ENCODE measurements at places on chromosomes 2 and 18.

GRCh38 chr2:5319493-5319892 lies 372.7 kb upstream of the SOX11 start:
- DNase-seq, result no peak

DNA sequence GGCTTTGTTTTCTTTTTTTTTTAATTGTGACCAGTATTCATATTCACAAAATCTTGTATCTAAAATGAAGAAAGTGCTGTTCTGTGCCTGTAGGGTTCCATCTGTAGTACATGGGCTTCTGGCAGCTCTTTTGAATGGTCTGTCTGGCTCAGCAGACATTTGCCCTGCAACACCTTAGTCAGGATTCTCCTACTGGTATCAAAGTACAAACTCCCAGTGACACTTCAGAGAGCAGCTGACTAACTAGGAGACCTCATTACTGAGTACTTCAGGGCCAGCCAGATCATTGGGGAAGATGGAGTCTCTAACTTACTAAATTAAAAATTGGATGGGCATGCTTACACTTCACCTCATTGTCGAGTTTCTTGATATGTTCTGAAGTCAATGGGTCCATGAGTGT lies 39.7 kb downstream of the GRHL1 start:
- no peak for DNase-seq

DNA sequence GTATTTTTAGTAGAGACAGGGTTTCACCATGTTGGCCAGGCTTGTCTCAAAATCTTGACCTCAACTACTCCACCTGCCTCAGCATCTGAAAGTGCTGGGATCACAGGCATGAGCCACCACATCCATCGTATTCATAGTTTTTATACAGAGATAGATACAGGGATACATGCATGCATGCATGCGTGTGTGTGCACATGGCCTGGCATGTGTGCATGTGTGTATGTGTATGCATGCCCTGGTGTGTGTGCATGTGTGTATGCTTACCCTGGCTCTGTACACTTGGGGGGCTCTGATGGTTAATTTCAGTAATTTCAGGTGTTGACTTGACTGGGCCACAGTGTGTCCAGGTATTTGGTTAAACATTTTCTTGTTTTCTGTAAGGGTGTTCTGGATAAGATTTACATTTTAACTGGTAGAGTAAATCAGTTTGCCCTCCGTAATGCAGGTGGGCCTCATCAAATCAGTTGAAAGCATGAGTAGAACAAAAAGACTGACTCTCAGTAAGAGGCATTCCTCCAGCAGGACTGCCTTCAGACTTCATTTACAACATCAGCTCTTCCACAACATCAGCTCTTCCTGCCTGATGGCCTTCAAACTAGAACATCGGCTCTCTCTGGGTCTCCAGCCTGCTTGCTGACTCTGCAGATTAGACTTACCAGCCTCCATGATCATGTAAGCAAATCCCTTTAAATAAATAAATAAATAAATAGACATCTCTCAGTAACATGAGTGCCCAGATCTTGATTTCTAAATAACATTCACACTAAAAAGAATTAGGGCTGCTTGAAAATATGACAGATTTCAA lies 30.8 kb downstream of the SESTD1 start:
- no peak for DNase-seq

DNA sequence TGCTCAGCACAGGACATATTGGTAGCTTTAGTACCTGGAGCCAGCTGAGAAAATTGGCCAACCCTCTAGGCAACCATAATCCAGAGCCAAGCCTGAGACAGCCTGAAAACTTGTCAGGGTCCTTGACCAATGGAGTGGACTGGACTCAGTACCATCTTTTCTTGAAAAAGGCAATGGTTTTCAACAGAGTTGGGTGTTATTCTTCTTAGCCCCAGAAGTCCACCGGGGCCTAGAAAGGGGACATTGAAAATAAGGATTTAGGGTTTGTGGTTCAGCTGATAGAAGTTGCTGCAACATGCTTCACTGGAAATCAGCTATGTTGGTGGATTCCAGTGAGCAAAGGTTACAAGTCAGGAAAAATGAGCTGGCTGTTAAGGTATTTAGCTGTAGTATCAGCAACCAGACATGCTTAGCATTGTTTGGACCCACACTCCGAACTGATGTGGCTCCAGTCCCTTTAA lies 22.1 kb upstream of the CNOT11 start:
- no peak for DNase-seq

DNA sequence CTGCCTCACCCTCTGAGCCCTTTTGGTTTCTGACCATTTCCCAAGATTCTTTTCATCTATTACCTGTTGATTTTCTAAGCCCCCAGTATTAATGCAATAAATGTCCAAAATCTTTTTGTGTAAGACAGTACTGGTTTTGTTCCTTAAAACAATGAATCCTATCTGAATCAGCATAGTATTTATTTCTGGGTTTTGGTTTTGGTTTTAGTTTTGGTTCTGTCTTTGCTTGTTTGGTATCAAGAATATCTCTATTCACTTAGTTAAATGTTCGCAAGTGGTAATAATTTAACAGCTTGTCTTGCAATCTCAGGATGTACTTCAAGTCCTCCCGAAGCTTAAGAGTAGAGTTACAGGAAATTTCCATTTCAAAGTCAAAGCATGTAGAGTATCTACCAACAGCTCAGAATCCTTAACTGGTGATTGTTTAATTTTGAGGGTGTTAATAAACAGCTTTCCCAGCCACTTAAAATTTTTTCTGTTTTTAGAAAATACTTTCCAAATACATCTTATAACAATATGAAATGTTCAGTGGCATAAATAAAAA lies 67.7 kb upstream of the NEDD4L start:
- DNase-seq, result no peak

- DNase-seq, result no peak
Observed at GRCh38 chr2:190469771-190470170, 61.6 kb downstream of the MFSD6 start.

DNA sequence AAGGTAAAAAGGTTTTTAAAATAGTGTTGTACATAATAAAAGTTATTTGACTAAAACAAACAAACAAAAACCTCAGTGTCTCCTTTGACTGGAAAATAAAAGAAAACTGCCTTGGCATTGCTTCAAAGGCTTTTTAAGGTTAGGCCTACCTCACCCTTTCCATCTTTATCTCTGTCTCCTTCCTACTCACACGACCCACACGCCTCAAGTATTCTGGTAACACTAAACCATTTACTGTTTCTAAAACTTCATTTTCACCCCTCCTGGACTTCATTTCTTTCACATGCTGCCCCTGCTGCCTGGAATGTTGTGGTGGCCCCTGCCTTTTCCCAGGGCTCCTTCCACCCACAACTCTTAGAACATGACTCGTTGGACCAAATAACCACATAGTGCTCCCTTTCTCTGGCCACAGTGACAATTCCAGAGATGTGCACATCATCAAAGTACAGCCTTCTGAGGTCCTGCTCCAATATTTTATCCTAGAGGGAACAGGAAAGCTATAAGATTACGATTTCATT lies 54.0 kb downstream of the ERBB4 start:
- peak; percentile 10 for DNase-seq

DNA sequence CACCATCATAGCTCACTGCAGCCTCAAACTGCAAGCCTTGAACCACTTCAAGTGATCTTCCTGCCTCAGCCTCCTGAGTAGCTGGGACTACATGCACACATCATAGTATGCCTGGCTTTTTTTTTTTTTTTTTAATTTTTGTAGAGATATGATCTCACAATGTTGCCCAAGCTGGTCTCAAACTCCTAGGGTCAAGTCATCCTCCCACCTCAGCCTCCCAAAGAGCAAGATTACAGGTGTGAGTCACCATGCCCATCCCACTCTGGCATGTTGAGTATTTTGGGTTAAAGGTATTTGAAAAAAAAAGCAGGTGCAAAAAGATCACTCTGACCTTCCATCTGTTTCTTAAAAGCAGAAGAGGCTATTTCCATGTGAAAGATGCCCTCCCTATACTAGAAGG lies 86.4 kb upstream of the FZD7 start:
- no peak for DNase-seq

DNA sequence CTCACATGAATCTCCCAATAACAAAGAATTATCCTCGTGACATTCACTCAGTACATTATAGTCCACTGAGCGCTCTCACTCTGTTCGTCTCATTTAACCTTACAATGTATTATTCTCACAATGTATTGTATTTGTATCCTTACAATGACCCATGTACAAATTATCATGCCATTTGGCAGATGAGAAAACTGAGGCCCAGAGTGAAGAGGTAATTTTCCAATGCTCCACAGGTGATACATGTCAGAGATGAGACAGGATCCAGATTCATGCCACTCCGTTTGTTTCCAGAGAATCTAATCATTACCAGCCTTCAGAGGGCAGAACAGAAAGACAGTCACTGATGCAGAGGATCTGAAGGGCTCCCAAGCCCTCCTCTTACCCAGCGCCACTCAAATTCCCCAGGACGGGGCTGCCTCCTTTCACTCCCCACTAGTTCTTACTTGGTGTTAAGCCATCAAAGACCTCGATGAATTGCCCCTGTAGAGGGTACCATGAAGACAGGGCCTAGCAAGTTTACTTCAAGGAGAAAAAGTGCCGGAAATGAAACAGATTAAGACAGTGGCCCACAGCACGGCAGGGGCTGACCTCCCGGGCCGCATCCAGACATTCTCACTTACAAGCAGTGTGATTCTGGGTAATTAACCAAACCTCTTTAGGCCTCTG lies 98.4 kb upstream of the MBOAT2 start:
- DNase-seq, result no peak

GRCh38 chr2:72780477-72780876 lies 45.4 kb downstream of the EXOC6B start:
- no peak for DNase-seq

DNA sequence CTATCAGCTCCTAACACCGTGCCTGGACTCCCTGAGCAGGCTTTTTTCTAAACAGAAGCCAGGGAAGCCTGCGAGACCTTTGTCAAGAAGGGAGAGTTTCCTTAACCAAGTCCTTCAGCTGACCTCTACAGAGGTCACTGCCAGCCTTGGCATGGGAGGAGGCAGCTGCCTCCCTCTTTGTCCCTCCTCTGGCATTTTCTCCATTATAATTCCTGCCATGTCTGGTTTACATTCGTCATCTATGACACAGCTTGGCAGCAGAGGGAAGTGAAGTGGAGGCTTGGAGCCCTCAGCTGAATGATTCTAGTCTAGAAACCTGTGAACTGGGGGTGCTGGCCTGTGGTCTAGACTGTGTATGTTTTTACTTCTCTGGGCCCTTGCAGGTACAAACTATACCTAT lies 22.5 kb downstream of the LIPG start:
- no peak for DNase-seq
